ENCODE measurements at places on chromosomes 1 and 21.

DNA sequence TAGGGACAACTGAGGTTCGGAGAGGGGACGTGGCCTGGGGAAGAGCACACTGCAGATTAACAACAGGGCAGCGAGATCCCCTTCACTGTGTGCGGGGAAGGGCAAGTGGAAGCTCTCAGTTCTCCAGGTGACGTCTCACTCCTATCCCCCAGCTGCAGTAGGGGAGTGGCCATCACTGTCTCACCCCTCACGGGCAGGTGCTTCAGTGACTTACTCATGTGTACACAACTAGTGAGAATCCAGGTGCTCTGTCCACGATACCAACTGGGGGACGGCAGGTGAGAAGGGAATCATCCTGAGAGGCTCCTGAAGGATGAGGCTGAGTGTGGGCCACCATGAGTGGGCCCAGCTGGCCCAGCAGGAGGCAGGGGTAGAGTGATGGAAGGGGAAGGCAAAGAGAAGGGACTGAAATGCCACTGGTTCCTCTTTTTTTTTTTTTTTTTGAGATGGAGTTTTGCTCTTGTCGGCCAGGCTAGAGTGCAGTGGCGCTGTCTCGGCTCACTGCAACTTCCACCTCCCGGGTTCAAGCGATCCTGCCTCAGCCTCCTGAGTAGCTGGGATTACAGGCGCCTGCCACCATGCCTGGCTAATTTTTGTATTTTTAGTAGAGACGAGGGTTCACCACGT is 25.9 kb downstream of the RHBG start:
- DNase-seq: no peak

DNA sequence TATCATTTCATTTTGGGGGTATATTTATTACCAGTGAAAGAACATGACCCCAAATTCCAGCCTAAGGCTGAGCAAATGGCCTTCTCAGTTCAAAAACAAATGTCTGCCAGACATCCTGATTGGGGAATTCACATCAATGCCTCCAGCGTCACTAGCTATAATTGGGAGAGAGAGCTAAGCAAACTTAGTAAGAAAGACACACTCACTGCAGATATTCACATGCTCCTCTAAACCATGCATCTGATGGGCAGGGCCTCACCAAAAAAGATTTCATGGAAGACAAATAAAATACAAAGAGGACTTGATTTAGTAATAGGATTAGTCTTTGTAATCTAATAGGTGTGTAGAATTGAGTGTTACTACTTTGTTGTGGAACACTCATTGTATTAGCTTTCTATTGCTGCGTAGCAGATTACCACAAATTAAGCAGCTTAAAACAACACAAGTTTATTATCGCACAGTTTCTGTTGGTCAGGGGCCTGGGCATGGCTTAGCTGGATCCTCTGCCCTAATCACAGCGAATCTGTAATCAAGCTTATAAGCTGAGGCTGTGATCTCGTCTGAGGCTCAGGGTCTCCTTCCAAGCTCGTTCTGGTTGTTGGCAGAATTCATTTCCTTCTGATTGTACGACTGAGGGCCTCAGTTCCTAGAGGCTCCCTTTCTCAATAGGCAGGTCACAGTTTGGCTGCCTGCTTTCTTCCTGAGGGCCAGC is 243.0 kb downstream of the PBX1 start:
- DNase-seq: no peak

- DNase-seq: no peak
Measured at GRCh38 chr1:221530791-221531190, 211.1 kb downstream of the DUSP10 start.

DNA sequence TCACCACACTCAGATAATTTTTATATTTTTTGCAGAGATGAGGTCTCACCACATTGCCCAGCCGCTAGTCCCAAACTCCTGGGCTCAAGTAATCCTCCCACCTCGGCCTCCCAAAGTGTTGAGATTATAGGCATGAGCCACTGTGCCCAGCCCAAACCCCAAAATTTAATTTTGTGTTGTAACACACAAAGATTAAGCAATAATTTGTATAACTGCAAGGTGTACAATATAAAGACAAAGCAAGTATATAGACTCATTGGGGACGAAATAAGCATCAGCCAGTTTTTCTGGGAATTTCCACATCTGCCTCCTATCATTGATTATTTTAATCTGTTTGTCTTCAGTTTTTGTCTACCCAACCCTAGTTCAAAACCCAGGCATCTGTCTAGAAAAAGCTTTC is 42.7 kb downstream of the ST7L start:
- DNase-seq: no peak

DNA sequence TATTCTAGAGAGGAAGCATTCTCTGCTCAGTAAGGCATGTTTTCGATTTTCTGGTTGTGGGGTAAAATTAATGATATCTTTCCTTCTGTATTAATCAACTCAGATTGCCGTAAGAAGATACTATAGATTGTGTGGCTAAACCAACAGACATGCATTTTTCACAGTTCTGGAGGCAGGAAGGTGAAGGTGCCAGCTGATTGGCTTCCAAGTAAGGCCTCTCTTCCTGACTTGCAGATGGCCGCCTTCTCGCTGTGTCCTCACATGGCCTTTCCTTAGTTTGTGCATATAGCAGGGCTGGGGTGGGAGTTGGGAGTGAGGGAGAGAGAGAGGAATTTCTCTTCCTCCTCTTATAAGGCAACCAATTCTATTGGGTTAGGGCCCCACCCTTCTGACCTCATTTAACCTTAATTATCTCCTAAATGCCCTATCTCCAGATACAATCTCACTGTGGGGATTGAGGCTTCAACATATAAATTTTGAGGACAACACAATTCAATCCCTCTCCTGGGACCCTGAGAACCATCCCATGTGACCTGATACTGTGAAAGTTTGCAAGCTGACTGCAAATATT is 52.3 kb upstream of the MRPS6 start:
- no peak for DNase-seq

DNA sequence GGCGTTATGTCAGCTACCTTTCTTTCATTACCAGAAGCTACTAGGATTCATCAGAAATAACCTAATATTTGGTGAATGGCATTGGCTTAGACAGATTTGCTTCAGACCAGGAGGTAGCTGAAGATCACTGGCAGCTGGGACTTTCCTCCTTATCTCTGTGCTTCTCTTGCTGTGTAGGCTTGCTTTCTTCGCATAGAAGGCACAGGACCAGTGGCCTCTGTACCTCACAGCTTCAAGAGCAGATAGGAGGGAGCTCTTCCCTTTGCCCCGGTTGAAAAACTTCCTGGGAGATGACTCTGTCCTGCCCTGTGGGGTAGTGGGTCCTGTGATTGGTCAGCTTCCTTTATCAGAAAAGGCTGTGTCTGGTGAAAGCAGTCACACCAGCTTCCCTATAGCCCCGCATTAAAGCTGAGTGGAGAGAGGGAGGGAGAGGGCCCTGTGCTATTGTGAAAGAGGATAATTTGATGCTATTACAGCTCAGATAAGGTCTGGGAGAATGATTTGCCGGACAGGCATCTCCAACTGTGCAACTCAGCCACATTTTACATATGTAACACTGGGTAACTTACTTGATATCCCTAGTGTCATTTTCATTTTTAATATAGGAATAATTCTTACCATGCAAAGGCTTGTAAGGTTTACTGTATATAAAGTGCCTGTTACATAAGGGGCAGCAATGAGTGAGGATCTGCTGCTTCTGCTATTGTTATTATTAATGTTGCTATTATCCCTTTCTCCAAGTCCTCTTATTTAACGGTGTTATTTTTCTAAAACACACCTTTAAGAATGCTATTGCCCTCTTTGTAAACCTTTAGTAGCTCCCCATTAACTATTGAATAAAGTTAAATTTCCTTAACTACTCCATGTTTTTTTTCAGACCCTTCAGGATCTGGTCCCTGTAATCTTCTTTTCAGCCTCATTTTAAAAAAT is 31.6 kb downstream of the OSBPL9 start:
- DNase-seq: no peak

Data from stimulated activated CD8-positive, alpha-beta memory T cell treated with anti-CD3 and anti-CD28 coated beads, Interleukin-2, amount 100 ng/mL, for 1 hour (primary cell).